ENCODE measurements at places on chromosomes 3 and 15.
A peak's percentile ranks its signal among the peaks of the same experiment; 100 is the strongest.

DNA sequence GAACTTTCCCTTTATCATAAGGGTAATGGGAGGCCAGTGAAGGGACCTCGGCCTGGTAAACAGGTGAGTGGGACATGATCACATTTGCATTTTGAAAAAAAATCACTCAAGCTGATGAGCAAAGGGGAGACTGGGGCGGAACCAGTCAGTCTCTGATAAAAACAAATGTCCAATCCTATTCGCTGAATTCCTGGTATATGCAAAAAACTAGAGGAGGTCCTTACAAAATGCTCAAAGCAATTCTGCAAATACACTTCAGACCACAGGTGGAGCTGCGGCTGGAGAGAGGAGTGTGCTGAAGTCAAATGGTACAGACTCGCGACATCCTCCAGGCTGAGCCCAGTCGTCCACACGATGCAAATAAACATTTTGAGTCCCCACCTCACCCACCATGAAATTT is 166.7 kb downstream of the FOXP1 start:
- peak; percentile 39 for DNase-seq

DNA sequence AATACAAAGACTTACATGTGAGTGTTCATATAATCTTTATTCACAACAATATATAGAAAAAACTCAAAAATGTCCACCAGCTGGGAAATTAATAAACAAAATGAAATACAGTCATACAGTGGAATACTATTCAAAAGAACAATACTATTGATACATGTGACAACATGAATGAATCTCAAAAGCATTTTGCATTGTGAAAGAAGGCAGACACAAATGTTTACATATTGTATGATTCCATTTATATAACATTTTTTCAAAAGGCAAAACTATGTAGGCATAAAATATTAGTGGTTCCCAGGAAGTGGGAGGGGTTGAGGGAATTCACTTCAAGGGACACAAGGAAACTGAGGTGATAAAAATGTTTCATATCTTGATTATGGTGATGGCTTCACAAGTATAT is 303.2 kb downstream of the CTNNB1 start:
- DNase-seq: no peak

- DNase-seq: no peak
These were observed 12.8 kb upstream of the WDR49 start for GRCh38 chr3:167666563-167666962.

- DNase-seq: no peak
These were observed 137.8 kb downstream of the RORA start for GRCh38 chr15:61091289-61091616.

- no peak for DNase-seq
These were observed 132.5 kb downstream of the CLSTN2 start for GRCh38 chr3:140067487-140067886.
